CD4-positive, alpha-beta T cell treated with Interleukin-1 beta for 1 hour (primary cell): ENCODE measurements at places on chromosomes 5 and 9.

DNA sequence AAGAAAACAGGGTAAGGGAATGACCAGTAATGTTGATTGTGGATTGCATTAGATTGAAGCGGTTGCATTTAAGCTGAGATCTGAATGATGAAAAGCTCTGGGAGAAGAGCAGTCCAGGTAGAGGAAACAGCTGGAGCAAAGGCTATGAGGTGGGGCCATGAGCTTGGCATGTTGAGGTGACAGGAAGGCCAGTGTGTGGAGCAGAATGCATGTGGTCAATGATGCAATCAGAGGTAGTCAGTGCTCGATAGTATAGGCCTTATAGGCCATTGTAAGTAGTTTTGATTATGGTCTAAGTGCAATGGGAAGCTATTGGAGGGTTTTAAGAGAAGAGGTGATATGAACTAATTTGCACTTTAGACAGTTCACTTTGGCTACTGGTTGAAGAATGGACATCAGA lies 270.4 kb downstream of the ARHGAP26 start:
- DNase-seq, result no peak

DNA sequence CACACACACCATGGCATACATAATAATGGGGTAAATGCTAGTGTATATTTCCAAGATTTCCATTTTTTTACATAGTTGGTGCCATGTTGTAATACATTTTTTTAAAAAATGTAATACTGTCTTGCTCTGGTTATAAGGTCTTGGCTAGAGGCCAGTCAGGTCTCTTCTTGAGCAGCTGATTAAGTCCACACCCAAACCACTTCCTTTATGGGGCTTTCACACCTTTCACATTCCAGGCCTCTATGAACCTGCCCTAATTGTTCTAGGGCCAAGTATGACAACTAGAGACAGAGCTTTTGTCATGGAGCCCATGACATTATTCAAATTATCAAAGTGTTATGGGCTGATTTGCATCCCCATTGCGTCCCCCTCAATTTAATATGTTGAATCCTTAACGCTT lies 495.6 kb upstream of the CTNND2 start:
- DNase-seq, result no peak

DNA sequence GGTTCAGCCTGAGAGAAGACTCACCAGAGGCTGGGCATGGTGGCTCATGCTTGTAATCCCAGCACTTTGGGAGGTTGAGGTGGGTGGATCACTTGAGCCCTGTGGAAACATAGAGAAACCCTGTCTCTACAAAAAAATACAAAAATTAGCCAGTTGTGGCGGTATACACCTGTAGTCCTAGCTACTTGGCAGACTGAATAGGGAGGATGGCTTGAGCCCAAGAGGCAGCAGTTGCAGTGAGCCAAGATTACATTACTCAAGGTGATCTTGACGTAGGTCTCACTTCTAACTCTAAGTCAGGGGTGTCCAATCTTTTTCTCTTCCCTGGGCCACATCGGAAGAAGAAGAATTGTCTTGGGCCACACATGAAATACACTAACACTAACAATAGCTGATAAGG lies 16.2 kb upstream of the ATP6V1G1 start:
- no peak for DNase-seq

GRCh38 chr5:141811287-141812155 lies 66.7 kb downstream of the PCDH1 start:
- peak; percentile 24 for DNase-seq

DNA sequence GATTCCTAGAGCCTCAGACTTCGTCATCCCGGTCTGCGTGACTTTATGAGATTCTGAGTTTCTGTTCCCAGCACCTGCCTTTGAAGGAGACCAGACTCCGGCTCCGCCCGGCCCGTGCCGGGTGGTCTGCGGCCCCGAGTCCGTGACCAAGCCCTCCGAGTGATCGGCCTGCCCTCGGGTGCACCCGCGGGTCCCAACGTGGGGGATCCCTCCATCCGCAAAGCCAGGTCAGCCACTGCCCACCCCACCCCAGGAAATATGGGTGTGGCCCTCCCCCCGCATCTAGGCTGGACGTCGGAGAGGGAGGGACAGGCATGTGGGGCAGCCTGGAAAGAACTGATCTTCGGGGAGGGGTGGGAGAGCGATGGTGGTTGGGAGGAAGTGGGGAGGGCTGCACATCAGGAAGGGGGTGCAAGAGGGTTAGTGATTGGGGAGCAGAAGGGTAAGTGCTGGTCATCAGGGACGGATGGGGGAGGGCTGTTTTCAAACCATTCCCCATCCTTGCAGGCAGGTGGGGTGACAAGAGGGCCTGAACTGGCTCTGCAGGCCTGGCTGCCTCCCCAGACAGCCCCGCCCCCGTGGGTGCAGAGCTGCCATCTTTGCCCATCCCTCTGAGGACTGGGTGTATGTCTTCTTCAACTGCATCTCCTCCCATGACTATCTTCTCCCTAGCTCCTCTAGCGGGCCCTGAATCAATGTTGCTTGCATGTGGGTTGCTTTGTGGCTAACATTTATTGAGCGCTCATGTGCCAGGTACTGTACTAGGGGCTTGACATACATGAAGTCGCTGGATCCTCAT lies 747 bp downstream of the LRSAM1 start:
- peak; percentile 43 for DNase-seq

DNA sequence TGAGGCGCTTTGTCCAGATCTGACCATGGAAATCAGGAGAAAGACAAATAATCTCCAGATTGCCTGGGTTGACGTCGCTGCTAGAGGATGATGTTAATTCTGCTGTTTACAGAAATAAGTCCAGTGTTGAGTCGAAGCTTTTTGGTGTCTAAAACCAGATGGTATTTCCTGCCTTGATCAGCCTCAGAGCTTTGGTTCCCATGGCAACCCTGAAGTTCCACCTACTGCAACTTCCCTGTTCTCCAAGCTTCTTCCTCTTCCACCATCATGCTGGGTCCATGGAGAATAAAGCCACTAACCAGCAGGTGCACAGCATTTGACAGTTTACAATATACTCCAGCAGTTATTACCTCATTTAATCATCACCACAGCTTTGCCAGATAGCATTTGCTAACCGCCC lies 18.0 kb upstream of the GABBR2 start:
- DNase-seq, result peak; percentile 54

DNA sequence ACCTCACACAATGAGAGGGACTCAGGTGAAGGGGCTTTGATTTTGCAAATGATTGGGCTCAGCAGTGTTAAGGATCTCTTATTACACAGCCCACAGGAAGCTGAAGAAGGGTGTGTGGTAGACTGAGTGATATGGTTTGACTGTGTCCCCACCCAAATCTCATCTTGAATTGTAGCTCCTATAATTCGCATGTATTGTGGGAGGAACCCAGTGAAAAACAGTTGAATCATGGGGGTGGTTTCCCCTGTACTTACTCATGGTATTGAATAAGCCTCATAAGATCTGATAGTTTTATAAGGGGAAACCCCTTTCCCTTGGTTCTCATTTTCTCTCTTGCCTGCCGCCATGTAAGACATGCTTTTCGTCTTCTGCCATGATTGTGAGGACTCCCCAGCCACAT lies 132.5 kb upstream of the FBXL7 start:
- DNase-seq, result no peak

GRCh38 chr9:118533101-118533500 lies 828.9 kb downstream of the TLR4 start:
- DNase-seq, result no peak

- no peak for DNase-seq
Observed at GRCh38 chr5:142674531-142675469, 11.1 kb downstream of the FGF1 start.

GRCh38 chr5:106675687-106676086 lies 995.0 kb downstream of the EFNA5 start:
- DNase-seq, result no peak

DNA sequence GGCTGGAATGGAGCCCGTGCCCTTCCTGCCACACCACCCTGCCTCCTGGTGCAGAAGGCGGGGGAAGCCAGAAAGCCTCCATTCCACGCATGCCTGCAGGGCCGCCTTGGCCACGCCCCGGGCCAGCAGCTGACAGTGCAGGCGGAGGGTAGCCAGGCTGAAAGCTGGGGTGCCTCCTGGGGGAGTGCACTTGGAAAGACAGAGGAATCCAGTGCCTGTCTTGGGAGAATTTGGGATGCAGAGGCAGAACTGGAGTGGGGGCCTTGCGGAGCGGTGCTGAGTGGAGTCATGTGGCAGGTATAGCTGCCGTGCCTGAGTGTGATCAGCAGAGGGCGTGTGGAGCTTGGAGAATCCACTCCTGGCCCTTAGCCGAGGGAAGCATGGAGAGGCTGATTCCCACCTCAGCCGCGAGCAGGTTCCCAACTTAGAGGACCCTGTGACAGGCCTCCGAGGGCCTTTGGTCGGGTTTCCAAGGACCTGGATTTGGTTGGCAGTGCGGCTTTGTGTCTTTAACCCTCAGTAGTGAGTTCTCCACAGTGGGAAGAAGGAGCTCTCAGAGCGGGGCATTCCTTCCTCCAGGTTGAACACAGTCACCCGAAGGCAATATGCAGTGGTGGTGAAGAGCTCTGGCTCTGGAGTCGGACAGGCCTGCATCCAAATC lies 9.1 kb upstream of the URM1 start:
- peak; percentile 64 for DNase-seq
